ENCODE measurements at places on chromosomes 4 and X.

DNA sequence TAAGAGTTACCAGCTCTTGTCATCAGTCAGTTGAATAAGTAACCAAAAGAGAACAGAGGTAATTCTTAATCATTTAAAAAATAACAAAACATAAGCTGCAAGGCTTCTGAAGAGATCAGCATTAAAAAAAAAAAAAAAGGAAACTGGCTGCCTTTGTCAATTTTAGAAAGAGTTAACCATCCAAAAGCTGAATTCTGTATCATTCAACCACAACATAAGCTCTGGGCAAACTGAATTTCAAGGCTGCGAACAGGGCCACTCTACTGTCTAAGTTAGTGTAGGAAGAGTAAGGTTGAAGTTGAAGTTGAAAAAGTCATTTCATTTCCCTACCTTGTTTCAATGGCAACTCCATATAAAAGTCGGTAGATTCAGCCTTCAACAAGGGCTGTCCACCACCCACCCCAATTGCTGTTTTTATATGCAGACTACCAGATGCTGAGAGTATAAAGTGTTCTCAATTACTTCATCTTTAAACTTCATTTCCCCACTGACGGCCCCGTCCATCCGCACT is 1.1 kb upstream of the LIN54 start:
- no peak for DNase-seq

GRCh38 chr4:181685461-181685860 is 557.7 kb upstream of the TENM3 start:
- no peak for DNase-seq

DNA sequence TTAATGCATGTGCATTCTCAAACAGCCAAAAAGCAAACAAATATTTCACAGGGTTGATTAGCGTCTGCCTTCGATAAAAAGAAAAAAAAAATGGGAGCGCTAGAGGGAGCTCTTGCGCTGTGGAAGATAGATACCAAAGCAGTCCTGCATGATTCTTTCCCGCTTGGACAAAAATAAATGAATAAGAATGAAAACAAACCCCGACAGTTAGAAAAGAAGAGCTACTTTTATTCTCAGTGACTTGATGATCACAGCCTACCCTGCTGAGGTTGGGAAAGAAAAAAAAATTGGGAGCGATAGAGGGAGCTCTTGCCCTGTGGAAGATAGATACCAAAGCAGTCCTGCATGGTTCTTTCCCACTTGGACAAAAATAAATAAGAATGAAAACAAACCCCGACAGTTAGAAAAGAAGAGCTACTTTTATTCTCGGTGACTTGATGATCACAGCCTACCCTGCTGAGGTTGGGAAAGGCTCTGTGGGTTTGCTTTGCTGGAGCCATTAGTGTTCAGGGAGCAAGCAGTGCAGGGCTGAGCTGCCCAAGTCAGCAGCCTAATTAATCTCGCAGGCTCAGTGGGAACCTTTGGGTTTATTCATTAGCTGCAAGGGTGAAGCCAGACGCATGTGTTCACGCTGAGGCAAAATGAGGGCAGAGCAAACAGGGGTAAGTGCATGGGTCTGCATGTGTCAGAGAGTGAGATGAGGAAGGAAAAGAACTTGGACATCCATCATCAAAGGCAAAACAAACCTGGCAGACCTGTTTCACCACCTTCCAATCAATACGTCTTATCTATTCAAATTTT is 249.3 kb upstream of the PRKX start:
- peak; percentile 65 for DNase-seq

DNA sequence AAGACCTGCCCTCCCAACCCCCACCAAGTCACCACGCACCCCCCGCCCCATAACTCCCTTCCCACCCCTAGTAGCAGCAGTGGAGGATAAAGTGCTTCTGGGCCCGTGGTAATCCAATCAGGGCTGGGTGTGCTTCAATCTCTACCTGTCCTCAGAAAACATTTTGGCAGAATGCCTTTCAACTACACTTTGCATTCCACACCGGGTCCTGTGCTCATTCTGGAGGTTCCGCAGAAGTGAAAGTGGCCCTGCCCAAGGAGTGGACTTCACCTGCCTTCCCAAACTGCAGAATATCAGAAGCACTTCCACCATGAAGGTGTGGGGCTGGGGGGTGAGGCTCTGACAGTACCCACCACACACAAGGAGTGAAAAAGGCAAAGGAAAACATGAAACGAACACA is 322.3 kb downstream of the DHX15 start:
- no peak for DNase-seq

DNA sequence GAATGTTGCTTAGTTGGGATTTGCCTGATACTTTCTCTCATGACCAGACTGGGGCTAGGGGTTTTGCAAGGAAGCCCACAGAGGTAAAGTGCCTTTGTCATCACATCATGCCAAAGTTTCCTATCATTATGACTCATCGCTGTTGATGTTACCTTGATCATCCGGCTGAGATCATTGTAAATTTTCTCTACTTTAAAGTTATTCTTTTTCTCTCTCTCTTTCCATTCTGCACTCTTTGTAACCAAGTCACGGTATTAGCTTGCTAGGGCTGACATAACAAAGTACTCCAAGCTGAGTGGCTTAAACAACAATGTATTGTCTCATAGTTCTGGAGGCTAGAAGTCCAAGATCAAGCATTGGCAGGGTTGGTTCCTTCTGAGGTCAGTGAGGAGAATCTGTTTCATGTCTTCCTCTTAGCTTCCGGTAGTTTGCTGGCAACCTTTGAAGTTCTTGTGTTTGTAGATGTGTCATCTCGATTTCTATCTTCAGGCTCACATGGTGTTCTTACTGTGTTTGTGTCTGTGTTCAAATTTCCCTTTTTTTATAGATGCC is 113.0 kb downstream of the DTHD1 start:
- no peak for DNase-seq

DNA sequence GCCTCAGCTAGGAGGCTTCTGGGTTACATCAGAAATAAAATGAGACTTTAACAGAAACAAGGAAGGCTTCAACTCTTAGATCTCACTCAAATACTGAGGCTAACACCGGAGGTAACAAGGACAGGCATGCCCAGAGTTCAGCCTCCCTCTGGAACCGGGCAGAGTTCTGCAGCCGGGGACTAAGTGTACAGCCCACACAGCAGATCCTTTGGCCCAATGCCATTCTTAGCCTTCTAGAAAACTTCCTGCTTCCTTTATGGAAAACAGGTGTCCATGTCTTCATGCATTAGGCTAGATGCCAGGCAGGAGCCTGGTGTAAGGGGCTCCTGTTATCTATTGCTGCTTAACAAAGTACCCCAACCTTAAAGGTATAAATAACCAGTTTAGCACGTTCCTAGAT is 369.7 kb downstream of the BCOR start:
- no peak for DNase-seq

GRCh38 chr4:52685316-52685715 is 26.2 kb upstream of the USP46 start:
- DNase-seq: no peak

DNA sequence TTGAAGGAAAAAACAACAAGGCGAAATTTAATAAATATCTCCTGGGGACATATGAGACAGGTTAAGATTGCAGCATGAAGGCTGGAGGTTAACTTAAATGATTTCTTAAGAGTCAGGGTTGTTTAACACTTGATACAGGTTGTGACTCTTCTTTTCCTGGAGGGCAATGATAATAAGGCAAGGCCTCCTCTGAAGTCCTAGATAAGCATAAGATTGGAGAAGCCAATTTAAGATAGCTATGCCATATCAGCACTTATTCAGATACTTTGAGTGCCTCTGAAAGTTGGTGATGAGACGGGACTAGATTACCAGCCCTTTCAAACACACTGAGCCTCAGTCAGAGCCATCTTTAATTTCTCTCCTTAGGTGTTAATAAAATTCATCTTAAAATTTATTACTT is 350.8 kb downstream of the FBXO8 start:
- no peak for DNase-seq

DNA sequence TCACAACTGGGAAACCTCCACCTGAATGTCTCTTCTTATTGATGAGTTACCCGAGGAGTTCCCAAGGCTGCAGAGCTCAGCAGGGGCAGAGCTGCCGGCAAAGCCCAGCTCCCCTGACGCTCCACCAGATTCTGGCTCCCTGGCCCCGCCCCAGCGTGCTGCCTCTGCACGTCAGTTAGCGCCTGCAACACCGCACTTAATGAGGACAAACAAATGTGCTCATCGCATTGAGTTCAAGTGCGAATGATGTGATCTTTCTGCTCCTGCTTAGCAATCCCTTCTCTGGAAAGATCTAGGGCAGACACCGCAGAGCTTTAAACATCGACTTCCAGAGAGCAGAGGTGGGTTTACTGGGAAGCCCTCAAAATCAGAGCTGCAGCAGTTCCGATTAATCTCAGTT is 55.5 kb upstream of the FBXW7 start:
- DNase-seq: peak; percentile 23

DNA sequence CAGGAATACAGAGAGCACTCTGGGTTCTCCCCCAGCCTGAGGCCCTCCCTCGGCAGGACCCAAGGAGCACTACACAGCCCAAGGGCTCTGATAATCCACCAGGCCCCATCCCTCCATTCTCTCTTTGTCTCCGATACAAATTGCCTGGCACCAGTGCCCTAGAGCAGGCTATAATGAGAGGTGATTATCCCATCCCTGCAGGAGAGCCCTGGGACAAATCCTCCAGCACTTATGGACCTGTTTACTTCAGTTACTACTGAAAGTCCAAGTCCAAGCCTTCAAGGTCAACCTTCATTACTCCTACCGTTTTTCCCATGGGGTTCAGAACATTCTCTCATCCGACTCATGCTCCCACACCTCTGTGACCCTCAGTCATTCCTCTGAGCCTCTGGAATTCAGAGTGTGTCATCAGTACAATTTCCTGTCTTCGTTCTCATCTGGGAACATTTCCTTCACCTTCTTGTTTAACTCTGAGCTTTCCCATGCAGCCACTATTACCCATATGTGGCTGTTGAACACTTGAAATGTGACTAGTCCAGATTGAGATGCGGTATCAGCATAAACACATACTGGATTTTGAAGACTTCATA is 299.0 kb downstream of the RAPGEF2 start:
- no peak for DNase-seq

- DNase-seq: no peak
Observed at GRCh38 chr4:158013858-158014257, 159.0 kb downstream of the GASK1B start.

DNA sequence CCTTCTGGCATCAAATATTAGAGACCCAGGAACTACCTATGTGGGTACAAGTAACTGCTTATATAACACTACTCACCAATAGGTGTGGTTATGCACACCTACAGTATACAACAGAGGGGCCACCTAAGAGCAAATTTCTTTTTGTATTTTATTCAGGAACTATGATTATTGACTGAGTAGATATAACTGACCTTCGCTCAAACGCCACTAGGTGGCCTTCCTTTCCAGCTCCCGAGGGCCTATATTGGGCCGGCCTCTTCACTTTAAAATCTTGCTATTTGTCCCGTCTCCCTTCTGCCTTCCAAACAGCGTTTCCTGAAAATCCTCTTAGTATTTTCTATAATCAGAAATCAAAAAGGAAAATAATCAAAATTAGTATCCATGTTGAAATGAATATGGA is 19.9 kb upstream of the PABPC5 start:
- peak; percentile 4 for DNase-seq

- DNase-seq: no peak
Observed at GRCh38 chr4:93299118-93299517, 529.4 kb upstream of the ATOH1 start.

DNA sequence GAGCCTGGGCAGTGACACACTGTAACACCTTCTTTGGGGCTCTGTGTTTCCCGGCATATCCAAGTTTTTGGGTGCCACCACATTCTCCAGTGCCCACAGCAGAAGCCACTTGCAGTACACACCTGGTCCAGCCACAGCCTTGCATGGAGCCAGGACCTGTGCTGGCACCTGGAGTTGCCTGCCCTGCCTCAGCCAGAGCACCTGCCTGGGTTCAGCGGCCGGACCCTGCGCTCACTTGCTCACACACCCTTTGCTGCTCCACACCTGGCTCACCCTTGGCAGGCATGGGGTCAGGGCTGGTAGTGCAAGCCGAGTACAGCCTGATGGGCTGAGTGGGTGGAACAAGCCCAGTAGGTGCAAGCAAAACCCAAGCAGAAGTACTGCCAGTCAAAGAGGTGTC is 1511.1 kb downstream of the TECRL start:
- no peak for DNase-seq

DNA sequence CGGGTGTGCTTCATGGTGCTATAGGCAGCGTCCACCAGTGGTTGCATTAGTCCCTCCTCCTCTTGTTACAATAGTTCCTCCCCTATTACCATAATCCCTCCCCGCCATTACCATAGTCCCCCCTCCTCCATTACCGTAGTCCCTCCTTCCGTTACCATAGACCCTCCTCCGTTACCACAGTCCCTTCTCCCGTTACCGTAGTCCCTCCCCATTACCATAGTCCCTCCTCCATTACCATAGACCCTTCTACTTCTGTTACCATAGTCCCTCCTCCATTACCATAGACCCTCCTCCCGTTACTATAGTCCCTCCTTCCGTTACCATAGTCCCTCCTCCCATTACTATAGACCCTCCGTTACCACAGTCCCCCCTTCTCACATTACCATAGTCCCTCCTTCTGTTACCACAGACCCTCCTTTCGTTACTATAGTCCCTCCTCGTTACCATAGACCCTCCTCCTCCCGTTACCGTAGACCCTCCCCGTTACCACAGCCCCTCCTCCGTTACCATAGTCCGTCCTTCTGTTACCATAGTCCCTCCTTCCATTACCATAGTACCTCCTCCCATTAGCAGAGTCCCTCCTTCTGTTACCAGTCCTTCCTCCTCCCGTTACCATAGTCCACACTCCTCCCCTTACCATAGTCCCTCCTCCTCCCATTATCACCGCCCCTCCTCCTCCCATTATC is 129.6 kb downstream of the DHRSX start:
- DNase-seq: no peak

- DNase-seq: no peak
Observed at GRCh38 chrX:23938690-23939089, 30.9 kb downstream of the CXorf58 start.

DNA sequence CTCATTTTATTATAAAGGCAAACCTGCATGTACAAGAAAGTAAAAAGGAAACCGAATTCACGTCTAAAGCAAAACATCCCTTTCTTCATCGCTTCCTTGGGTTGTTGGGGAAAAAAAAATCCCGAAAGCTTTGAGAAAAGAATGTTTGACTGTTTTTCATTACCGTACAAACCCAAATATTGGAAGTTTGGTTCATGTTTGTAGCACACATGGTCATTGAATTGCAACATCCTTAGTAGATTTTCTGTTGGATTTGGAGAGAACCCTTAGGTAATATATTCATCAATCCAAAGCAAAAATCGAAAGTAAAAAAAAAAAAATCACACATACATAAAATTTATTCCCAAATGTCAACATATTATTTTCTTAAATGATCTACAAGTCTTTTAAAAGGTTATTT is 420.3 kb downstream of the MAPK10 start:
- no peak for DNase-seq

GRCh38 chr4:101009471-101009870 is 337.9 kb downstream of the PPP3CA start:
- no peak for DNase-seq
